ENCODE measurements at places on chromosomes 11 and 22.

DNA sequence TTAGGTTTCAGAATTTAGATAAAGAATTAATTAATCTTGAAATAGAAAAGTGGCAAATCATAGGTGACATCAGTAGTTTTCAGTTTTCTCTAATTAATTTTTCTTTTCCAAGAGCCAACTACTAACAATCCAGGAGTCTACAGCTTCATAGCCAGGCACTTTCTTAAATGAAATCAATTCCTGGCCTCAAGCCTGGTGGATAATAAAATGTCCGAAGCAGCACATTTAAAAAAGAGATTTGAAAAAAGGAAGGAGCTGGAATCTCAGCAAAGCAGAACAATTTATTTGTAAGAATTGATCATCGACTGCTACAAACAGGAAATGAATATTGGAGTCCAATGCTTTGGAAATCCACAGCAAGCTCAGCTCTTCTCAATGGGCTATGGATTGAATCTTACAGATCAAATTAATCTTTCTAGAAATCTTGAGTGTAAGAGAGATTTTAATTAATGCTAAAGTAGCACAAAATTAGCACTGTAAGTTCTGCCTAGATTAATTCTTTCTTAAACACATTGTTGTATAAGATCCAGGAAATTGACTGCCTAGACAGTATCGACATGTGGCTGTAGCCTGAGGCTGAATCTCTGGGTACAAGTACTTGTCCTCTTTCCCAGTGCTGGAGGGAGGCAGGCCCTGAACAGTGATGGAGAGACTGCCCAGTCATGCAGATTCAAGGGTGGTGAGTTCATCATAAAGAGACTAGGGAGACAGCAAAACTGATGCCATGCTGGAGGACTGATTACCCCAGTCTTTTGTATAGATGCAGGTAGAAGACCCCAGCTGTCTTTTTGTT lies 167.8 kb upstream of the POU2AF2 start:
- DNase-seq, result no peak

DNA sequence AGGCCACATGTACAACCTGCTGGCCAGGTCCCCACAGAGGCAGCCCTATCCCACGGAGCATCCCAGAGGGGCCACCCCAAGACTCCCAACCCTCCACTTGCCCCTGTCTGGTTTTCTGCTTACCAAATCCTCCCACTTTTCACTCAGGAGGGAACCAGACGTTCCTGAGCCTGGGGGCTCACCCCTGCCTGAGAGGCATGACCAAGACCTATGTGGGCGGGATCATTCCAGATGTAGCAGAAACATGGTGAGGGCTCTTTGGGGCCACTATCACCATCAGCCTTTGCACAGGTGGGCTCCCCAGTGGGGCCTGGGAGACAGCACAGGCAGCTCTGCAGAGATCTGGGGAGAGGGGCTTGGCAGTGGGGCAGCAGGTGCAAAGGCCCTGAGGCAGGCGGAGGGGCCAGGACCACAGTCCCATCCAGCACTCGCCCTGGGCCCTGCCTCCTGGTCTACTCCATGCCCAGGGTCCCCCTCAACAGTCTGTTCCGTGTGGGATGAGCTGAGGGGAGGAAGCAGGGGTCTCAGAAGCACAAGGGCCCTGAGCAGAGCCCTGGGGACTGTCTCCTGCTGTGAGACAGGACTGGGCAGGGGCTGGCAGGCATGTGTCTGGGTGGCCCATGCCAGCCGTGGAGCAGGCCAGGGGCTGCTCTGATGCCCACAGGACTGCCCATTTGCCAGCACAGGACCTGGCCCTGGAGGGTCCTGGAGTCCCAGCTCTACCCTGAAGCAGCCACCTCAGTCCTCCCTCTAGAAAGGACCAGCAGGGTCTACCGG lies 9.4 kb downstream of the PIM3 start:
- no peak for DNase-seq

- no peak for DNase-seq
These were observed 422.4 kb downstream of the TENM4 start for GRCh38 chr11:79018371-79018849.

- no peak for DNase-seq
These were observed 28.6 kb downstream of the LRP5 start for GRCh38 chr11:68340784-68341556.

GRCh38 chr11:92340839-92341238 lies 116.2 kb downstream of the FAT3 start:
- DNase-seq, result peak; percentile 42

GRCh38 chr11:17463546-17464174 lies 13.0 kb downstream of the ABCC8 start:
- no peak for DNase-seq

- DNase-seq, result no peak
These were observed 220.1 kb upstream of the E2F8 start for GRCh38 chr11:19460718-19461405.

DNA sequence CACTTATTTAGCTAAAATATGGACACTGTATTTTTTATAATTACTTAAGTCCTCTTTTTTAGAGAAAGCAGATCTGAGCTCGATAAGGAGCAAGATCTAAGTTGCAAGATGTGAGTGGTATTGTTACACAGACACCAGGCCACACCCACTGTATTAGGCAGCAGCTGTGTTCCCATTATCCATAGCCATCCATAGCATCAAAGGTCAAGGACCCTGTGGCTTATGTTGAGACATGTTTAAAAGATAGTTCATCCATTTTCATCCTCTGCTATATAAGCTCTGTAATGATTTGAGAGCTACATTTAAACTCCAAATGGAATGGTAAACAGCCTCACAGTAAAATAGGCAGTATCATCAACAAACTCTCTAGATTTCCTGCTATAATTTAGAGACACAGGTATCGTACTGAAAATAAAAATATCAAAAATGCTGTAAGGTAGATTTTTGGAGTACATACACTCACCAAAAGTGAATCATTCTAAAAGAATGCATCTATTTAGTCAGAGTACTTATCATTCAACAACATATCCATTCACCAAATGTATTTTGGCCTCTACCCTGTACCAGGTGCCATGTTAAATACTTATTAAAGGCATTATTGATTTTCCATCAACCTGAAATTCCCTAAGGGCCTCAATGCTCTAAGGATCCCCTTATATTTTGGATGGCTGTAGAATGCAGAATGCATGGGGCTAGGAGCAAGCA lies 574.0 kb downstream of the LRRC4C start:
- no peak for DNase-seq

DNA sequence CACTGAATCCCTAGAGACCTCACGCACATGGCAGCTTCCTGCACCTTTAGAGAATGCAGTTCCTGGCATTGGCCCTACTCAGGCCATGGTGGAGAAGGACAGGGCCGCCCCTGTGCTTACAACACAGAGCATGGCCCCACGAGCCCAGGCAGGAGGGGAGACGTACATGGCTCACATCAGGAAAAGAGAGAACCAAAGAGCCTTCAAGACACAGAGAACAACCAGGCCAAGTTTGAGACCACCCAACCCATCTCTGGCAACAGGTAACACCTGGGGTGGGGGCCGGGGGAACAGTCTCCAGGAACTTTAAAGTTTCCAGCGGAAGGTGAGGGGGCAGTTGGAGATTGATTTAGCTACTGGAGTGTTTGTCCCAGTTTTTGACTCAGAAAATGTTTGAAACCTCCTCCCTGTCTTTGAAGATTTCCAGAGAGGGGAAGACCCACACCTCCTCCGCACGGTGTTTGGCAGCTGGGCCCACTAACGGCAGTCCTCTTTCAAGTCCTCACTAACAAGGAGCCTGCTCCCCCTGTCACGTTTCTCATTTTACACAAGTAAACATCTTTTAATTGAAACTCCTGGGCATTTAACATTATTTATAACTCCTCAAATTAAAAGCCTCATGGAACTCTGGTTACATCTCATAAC lies 1423.8 kb downstream of the TBC1D22A start:
- no peak for DNase-seq

- no peak for DNase-seq
These were observed 59.5 kb upstream of the WNT11 start for GRCh38 chr11:76265771-76266241.

DNA sequence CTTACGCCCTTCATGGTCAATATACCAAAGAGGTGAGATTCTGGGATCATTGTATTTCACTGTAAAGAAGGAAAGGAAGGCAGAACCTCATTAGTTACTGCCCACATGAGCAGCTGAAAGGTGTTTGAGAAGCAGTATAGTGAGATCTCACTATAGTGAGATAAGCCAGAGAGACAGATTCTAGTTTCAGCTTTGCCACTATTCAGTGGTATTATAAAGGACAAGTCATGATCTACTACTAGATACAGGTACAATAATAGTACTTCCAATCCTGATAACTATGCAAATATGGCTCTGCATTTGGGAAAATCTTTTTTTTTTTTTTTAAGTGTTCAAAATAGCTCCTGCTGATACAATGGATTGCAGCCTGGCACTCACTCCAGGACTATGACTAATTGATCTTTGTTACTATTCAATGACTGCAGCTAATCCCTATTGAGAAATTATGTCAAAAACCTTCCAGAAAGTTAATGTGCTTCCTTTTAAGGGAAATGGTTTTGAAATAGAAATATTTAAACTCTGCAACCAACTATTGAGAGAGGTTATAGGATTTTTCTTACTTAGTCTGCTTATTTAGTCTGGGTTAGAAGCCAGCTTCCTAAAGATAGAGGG lies 8.3 kb upstream of the DLAT start:
- no peak for DNase-seq

DNA sequence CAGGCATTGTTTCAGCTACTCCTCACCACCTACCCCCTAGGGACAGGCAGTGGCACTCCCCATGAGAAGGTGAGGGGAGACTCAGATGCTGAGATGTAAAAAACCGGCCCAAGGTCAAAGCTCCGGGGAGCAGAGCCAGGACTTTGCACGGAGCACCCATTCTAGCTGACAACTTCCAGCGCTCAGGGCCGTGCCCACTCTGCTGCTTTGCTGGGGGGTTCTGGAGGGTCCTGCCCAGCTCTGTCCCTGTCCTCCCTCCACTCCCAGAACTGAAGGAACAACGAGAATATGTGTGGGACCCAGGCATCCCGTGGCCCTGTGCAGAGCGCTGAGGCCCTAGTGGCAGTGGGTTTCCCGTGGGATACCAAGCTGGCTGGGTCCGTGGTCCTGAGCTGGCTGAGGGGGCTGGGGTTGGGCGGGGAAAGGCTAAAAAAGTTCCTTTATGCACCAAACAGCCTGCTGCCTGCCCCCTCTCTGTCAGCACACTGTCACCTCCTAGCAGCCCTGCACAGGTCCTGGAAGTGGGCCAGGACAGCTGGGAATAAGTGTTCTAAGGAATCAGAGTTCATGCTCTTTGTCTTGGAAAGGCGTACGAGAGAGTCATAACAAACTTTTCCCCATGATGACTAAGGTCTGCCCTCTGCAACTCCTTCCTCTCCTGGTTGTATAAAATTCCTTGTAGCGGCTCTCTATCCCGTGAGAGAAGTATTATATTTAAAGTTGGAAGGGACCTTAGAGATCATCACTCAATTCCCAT lies 1.9 kb downstream of the MS4A10 start:
- no peak for DNase-seq

- DNase-seq, result peak; percentile 94
These were observed 28.7 kb downstream of the ZNRF3 start for GRCh38 chr22:28911777-28912669.

GRCh38 chr11:18540207-18541009 lies 13.7 kb upstream of the TSG101 start:
- no peak for DNase-seq

- no peak for DNase-seq
These were observed 7.5 kb downstream of the PGM2L1 start for GRCh38 chr11:74390697-74391096.

GRCh38 chr11:45095691-45096010 lies 50.8 kb upstream of the PRDM11 start:
- no peak for DNase-seq

- no peak for DNase-seq
These were observed 7.2 kb downstream of the SGSM1 start for GRCh38 chr22:24812950-24813775.

DNA sequence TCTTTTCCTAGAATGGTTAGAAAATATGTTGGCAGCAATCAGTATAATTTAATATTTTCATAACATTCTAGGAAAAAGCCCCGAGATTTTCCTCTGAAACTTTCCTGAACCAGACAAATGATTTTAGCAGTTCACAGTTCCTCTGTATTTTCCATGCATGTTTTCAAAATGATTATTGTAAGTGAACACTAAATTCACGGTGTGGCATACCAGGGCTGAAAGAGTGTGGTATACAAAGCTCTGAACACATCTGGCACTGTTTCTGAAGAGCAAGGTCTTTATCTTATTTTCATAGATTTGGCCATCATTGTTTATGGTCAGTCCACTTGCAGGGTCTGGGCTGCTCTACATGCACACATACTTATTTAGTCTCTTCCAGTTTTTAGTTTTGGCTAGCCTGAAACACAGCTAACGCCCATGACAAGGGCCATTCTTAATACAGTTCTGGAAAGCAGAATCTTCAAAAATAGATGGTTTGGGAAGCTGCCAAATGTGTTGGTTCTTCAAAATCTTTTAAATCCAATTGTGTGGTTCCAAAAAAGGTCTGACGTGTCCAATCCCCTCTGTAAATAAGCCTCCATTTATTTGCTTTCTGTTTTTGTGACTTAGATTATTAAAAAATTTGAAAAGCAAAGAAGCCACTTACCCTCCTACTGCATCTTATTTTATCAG lies 7.9 kb upstream of the GAB2 start:
- no peak for DNase-seq

DNA sequence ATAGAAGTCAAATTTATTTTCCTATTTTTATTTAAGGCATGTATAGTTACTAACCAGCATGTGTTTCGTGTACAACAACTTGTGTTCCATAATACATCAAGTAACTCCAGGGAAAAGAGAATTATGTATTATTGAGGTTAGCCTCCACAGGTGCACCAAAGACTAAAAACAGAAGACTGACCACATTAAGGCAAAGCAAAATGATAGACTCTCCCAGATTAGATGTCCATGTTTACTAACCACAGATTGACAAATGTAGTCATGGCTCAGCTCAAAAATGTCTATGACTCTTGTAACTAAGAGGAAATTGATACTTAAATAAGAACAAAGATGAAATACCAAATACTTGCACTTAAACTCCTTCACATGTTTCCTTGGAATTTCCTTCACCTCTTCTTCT lies 238.5 kb downstream of the METTL15 start:
- DNase-seq, result no peak

DNA sequence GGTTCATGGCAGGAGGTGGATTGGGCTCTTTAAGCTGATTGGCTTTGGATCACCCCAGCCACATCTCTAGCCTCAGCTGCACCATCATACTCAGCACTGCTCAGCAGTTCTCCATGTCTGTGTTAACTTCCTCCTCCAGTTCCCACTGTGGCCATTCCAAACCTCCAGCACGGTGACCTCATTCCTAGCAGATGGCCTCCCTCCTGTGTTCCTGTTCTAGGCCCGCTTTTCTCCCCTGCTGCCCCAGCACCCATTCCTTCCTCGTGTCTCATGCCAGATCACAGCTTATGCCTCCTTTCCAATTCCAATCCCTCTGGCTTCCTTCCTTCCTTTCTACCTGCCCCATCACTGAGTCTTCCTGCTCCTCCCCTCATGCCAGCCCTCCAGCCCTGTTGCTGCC lies 96.1 kb downstream of the MICAL2 start:
- no peak for DNase-seq

- no peak for DNase-seq
These were observed 4.0 kb upstream of the ALX4 start for GRCh38 chr11:44313761-44314489.

DNA sequence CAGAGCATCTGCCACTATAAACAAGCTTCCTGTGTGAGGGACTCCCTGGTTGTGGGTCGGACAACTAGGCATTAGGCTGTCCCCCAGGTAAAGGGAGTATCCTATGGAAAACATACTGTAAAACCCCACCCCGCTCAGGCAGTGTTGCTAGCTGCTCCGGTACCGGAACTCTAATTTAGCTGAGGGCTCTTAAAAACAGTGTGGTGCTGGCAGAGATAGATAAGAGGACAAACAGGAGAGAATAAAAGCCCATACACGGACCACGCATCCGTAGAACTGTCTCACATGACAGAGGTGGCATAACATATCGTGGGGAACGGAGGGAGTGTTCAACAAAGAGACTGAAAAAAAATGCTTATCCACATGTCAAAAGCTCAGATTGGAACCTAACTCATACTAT lies 3.4 kb upstream of the MOGAT2 start:
- DNase-seq, result no peak

All from Caco-2 (cell line).